ENCODE measurements at places on chromosomes 3 and 15.

GRCh38 chr15:93359425-93360131 lies 270.6 kb upstream of the RGMA start:
- DNase-seq = peak; percentile 82

DNA sequence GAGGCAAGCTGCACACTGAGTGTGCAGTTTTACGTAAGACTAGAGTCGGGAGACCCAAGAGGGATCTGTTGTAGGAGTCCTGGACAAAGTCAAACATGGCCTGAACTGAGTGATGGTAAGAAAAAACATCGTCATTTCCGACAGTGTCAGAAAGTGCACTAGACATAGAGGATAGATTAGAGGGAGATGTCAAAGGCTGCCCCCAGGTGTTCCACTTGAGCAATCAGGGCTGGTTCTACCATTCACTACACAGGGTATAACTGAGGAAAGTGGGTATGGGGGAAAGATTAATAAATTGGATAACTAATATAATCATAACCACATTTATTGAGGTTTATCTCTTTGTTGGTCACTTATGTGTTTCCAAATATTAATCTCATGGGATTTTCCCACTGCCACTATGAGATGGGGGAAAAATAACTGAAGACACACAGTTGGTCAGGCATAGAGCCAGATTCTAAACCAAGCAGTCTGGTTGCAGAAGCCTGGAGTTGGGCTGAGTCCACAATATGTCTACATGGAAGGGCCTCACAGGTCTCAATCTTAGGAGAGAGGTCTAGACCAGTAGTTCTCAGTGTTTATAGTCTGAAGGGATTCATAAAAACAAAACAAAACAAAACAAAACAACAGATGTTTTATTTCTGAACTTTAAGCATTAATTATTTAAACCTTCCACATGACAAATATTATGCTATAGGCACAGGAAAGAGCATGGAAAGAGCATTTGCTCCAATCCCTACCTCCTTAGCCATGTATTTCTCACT lies 766.5 kb downstream of the NTRK3 start:
- DNase-seq = no peak

DNA sequence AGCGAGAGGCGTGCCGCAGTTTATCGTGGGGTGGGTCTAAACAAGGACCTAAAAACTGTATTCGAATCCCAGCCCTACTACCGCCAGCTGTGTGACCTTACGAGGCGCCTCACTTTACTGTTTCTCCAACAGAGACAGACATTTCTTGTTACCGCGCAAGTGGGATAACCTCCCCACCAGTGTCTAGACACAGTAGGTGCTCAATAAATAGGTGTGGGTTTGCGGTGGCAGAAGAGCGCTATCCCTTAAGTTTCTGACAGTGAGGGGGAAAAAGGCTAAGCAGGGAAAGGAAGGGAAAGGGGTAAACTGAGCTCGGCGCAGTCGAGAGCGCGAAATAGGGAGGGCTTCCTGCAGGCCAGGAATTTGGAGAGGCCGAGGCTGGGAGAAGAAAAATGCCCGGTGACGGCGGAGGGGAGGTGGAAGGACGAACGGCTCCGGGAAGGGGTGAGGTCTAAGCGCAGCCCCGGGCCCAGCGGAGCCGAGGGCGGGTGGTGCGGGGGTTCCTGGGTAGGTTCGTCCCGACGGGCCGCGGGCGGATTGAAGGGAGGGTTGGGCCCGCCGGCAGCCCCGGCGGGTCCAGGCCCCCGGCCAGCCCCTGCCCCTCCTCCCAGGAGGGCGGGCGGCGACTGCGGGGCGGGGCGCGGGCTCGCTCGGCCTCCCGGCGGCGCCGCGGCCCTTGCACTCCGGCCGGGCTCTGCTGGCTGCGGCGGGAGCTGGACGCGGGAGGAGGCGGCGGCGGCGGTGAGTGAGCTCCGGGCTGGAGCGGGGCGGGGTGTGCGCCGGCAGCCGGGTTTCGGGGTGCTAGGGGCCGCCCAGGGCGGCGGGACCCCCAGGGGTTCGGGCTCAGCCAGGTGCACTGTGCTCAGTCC lies at the start of gene CGNL1:
Gene CGNL1, plus strand, starts transcription at position 679 of the 869 bp plus-strand sequence. CDS start 61,495 bp downstream, outside the sequence.
- peak; percentile 75 for DNase-seq

DNA sequence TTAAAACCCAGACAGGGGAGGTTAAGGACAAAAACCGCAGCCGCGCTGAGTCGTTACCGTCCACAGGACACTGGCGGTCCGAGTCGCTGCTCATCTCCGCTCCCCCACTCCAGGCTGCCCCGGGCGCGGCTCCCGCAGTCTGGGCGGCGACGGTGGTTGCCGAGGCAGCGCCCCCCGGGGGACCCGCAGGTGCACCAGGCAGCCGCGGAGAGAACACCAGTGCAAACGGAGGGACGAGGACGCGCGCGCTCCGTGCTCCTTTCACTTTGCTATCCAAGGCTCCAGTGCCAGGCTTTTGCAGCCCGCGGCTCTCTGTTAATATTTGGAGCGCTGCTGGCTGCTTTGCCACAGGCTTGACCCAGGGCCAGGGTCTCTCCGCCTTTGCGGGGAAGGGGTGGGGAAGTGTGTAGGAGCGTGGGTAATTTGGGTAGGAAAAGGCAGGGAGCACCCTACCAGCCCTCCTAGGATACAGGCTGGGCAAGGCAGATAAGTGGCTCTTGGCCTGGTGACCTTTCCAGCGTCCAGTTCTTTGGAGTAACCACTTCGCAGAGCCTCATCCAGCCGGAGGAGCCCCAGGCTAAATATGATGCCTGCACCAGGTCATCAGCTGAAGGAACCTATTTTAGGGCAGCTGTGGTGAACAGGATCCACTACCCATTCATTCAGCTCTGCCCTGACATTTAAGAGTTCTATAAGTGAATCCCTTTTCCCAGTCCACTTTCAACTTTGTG lies at the start of gene GADL1:
Gene GADL1, minus strand, starts transcription at position 141 of the 731 bp plus-strand sequence. Its CDS starts 47 bp downstream, at position 94.
- DNase-seq = peak; percentile 44

- DNase-seq = no peak
Measured at GRCh38 chr3:156460206-156460611, 94.7 kb downstream of the SSR3 start.

DNA sequence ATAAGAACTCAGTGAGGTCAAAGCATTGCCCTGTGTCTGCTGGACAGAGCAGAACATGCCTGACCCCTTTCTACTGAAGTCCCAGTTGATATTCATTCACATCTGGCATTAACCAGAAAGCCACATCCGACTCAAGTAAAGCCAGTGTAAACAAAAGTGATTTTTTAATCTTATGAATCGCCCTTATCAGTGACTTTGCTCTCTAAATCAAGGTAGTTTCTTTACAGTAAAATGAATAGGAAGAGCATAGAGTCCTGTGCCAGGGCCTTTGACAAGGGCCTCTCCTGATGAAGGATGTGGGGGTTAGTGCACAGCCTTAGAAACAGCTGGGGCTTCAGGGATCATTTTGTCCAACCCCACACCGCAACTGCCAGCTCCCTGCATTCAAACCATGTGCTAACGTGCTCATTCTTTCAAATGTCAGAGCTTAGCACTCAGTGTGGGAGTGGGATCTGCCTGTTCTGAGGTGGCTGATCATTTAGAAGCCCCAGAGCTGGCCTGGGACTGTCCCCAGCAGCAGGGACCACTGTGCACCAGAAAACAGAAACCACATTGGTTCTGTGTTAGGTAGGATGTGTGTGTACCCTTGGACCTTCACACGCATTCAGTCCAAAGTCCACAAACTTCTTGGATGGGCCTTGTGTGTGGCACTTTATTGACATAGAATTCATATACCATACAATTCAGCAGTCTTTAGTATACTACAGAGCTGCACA lies 55.3 kb downstream of the CCR4 start:
- DNase-seq = no peak

DNA sequence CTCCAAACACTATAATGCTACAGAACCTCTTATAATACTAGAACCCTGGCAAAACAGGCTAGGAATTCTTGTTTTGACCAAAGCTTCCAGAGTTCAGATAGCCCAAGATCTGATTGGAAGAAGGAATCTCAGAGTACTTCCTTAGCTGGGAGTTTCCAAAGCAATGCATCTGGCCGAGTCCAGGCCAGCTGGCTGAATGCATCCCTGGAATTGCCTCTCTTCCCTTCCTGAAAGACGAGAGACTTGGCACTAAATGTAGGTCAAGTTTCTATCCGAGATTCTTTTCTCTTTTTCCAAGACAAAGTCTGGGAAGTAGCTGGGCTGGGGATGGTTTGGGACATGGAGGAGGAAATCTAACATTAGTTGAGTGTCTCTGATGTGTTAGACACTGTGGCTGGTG lies 68.7 kb upstream of the ADPGK start:
- peak; percentile 8 for DNase-seq

- no peak for DNase-seq
Measured at GRCh38 chr15:45407786-45408185, 29.4 kb upstream of the GATM start.

GRCh38 chr3:190155752-190156151 lies 35.1 kb upstream of the P3H2 start:
- DNase-seq = no peak

DNA sequence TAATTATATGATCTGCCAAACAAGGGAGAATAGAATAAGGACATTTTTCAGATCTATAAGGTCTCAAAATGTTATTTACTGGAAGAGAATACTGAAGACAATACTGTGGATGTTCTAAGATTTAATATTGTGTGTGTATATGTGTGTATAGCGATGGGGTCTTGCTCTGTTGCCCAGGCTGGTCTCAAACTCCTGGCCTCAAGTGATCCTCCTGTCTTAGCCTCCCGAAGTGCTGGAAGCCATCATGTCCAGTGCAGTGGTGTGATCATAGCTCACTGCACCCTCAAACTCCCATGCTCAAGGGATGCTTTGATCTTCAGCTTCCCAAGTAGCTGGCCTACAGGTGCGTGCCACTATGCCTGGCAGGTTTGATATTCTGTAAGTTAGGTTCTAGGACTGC lies 91.3 kb downstream of the NBEAL2 start:
- DNase-seq = no peak

GRCh38 chr15:96818861-96819260 lies 488.4 kb downstream of the NR2F2 start:
- no peak for DNase-seq

DNA sequence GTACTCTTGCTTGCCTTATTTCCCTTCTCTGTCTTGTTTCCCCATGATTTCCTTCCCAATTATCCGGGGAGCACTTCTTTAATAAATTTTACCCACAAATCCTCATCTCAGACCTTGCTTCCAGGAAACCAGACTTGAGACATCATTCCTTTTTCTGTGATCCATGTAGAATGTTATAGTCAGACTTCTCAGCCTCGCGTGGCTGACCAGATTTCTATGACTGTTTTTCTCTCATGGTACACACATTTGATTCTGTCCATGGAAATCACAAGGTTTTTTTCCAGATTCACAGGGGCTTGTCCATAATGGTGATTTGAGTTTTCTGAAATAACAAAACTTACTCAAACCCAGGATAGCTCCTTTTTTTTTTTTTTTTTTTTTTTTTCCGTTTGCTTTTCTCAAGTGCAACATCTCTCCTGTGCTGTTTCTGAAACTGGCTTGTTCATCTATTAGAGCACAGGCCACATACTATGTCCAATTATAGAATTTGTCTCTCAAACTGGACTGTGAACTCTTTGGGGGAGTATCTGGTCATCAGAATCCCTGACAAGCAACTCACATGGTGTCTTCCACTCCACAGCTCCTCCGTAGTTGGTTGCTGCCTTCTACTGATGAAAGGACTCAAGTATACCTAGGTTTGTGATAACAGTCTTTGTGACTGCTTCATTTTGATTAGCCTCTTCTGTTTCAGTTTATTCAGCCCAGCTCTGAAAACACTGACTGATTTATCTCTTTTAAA lies 50.8 kb downstream of the RBMS3 start:
- peak; percentile 41 for DNase-seq

DNA sequence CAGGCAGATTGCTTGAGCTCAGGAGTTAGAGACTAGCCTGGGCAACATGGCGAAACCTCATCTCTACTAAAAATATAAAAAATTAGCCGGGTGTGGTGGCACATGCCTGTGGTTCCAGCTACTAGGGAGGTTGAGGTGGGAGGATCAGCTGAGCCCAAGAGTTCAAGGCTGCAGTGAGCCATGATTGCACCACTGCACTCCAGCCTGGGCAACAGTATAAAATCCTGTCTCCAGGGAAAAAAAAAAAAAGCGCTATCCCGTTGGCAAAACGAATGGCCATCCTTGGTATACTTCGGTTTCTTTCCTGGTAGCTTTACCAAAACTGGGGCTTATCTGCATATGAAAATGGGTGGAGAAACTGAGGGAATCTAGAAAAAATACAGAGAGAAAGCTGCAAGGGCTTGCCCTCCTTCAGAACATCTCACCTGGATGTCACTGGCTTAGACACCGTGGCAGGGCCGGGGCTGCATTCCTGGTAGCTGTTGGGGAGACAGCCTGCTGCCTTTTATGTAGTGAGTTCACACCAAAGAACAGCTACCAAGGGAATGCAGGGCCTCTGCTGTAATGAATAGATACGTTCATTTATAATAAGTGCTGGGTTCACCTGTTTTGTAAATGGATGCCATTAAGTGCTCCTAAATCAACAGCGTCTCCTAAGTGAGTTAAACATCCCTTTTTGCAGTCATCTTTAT lies 96.0 kb downstream of the IQSEC1 start:
- DNase-seq = no peak

GRCh38 chr3:25306066-25306465 lies 122.0 kb upstream of the RARB start:
- no peak for DNase-seq

GRCh38 chr3:178353006-178353694 lies 183.1 kb upstream of the KCNMB2 start:
- no peak for DNase-seq

- DNase-seq = no peak
Measured at GRCh38 chr15:60572541-60573421, 93.8 kb upstream of the ICE2 start.

GRCh38 chr3:13332158-13332557 lies 88.0 kb downstream of the NUP210 start:
- DNase-seq = no peak

GRCh38 chr3:180875124-180875698 lies 37.3 kb upstream of the FXR1 start:
- DNase-seq = no peak

DNA sequence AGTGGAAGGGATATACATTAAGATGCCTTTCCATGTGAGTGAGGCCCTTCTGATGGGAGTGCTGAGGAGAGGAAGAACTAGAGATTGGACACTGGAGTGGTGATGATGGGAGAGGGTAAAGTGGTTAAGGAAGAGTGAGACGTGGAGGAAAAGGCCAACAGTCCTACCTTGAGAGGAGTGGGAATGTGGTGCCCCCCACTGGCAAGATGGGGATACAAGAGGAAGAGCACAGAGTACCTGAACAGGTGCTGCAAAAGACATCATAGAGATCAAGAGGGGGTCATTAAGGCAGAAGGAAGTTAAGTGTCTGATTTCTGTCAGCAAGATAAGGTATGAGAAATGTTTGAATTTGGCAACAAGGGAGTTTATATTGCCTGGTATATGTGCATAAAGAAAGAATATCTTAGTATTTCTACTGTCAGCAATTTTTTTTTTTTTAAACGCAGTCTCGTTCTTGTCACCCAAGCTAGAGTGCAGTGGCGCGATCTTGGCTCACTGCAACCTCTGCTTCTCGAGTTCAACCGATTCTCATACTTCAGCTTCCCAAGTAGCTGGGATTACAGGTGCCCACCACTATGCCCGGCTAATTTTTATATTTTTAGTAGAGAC lies 34.0 kb downstream of the ARIH2 start:
- no peak for DNase-seq

DNA sequence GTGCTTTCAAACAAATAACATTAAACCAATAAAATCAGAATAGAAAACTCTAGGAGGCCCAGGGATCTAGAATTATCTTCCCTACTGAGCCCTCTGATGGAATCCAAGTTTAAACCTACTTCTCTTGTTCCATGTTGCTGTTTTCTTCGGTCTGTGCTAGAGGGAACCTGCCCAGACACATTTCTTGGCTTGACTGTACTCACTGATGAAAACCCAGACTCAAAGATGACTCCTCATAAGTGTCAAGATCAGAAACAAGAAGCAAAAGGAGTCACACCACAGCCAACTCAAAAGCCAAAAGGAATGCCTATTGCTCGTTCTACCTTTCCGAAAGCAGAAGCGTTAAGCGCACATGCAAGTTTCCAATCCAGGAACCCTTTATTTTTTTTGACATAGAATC lies 31.6 kb downstream of the SCAP start:
- peak; percentile 47 for DNase-seq

Measured in umbilical cord (tissue), 2 donors.